ENCODE measurements at places on chromosomes 6 and 20.

DNA sequence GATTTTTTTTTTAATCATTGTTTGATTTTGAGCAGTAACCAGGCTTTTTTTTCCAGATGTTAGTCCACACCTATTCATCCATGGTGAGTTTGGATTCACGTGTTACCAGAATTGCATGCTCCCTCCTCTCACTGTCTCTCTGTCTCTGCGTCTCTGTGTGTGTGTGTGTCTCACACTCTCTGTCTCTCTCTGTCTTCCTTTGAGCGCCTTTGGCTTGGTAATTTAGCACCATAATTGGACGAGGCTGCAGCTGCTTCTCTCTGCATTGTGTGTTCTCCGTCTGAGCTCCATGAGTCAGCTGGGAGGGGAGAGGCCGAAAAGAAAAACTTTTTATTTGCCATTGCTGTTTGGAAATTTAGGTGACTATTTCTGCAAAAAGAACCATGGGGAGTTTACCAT is 3.4 kb downstream of the TFAP2B start:
- DNase-seq, result no peak

DNA sequence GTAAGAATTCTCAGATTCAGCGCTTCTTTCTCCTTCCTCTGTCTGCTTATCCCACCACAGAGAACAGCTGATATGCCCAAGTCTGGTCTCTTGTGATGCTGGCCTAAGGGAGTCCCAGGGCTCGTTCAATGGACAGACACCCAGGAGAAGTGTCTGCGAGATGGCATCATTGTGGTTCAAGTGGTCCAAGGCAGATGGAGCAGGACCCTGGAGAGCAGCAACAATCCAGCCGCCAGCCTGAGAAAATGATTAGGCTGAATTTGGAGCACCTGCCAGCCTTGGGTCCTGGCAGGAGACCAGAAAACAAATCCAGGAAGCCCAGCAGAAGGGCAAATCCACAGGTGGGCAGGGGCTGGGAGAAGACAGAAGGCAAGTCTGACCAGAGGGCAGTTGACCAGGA is 145.8 kb downstream of the PTPRT start:
- DNase-seq, result no peak

DNA sequence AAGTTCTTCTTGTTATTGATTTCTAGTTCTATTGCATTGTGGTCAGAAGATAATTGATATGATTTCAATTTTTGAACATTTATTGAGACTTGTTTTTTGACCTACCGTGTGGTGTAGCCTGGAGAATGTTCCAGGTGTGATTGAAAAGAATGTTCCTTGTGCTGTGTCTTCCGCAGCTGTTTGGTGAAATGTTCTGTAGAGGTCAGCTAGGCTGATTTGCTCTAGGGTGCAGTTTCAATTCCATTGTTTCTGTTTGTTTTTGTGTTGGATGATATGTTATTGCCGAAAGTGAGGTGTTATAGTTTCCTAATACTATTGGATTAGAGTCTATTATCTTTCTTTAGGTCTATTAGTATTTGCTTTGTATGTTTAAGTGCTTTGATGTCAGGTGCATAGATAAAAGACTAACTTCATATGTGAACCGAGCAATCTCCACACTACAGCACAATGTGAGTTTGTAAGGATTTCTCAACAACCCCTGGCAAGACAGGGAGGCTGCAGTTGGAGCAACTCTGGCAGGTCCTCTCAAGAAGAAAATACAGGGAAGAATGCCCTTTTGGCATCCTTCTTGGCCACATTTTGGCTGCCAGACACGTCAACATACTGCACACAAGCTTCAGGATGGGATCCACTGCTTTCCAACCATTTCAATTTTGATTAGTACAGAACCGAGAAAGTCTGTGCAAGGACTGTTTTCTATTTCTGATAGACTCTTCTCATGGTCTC is 320.7 kb downstream of the RNF144B start:
- DNase-seq, result no peak

- no peak for DNase-seq
Measured at GRCh38 chr20:46265539-46265938, 42.8 kb downstream of the CDH22 start.

DNA sequence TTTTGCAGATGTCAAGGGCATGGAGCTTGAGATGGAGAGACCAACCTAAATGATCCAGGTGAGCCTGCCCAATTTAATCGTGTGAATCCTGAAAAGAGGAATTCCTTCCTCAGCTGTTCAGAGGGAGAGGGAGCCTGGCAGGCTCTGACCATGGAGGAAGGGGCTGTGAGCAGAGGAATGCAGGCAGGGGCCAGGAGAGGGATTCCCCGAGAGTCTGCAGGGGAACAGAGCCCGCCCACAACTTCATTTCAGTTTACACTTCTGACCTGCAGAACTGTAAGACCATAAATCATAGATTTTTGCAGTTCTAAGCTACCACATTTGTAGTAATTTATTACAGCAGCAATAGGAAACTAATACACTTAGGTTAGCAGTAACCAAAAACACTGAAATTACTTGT is 164.1 kb downstream of the TBXT start:
- DNase-seq, result no peak

DNA sequence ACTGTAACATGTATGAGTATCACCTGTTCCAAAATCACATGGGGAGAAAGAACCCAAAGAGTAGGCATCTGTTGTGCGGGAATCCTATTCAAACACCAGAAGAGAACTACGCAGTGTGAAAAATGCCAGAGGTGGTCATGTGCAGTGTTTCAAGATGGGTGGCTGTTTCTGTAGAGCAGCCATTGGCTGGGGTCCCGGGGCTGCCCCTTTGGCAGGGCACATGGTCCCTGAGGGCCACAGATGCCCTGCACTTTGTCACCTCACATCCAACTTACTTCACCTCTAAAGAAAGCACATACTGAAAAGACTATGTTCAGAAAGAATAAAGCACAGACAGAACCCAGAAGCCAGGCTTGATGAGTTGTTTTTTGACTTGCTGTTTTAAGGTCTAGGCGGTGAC is 12.3 kb downstream of the MTCH1 start:
- DNase-seq, result no peak

- DNase-seq, result no peak
Measured at GRCh38 chr6:14858808-14859207, 387.1 kb upstream of the JARID2 start.

DNA sequence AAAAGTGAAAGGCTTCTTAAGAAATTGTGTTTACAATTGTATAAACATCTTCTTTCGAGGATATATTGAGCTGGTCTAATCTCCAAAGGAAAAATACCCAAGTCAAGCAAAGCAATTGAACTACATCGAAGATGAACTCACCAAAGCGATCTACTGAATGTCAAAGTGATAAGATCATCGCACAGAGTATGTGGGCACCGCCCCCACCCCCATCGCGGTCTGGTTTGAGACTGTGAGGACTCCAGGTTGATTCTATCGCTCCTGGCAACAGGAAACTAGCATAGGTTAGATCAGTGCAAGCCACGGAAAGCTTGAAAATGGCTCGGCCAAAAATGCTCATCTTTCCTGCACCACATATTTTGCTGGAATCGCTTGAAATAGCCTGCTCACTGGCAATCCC is 133.2 kb upstream of the RPS6KA2 start:
- DNase-seq, result no peak

DNA sequence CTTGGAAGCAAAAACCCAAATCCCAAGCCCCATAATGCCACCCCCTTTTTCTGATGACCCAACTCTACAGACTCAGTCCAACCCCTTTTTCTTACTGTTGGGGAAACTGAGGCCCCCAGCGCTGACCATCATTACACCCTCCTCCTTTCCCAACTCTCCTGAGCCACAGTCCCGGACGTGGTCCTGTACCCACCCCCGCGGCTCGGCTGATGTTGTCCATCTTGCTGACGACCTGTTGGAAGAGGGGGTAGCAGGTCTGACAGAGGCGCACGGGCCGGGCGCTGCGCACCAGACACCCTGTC is 533 bp downstream of the OSTM1 start:
- DNase-seq, result no peak

DNA sequence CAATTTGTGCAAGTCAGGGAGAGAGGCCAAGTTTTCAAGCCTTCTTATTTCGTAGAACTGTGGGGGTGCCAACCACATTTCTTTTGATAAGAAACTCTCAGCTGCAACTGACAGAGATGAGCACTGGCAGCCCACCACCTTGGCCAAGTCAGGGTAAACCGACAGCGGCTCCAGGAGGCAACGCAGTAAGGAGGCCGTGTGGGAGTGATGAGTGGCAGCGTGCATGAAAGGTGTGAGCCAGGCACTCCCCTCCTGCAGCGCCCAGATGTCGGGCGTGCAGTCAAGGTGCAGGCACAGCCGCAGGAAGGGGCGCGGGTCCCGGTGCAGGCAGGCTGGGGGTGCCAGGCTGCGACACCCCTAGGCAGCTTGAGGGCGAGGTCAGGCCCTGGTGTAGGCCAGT is 49.2 kb upstream of the HDAC2 start:
- no peak for DNase-seq

DNA sequence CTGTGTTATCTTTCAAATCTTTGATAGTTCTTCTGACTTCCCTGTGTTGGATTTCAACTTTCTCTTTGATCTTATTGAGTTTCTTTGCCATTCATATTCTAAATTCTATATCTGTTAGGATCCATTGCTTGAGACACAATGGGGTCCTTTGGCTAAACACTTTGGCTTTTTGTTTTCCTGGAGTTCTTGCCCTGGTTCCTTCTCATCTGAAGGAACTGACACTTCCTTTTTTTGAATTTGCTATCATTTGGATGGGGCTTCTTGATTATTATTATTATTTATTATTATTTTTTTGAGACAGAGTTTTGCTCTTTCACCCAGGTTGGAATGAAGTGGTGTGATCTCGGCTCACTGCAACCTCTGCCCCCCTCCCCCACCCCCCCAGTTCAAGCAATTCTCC is 30.1 kb upstream of the EIF2S2 start:
- no peak for DNase-seq

GRCh38 chr6:137705160-137706082 is 161.6 kb upstream of the TNFAIP3 start:
- peak; percentile 80 for DNase-seq

DNA sequence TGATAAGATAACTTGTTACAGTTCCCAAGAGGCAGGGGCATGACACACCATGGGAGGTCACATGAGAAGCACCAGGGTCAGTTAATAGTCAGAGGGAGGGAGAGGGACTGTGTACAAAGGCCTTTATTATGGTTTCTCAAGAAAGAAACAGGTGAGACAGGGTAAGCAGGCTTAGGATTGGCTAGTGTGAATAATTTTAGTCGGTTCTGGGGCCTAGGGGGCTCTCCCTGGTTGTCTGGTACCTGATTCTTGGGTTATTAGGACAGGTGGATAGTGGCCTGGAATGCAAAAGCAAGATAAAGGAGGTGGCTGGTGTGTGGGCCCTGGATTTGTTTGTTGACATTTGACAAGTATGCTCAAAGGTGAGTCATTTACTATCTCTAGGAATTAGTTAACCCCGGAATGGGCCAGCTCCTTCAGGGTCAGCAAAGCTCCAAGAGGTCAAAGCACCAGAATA is 49.4 kb upstream of the MCUR1 start:
- no peak for DNase-seq

- DNase-seq, result peak; percentile 23
Measured at GRCh38 chr6:146916435-146917025, 287.7 kb upstream of the STXBP5 start.

DNA sequence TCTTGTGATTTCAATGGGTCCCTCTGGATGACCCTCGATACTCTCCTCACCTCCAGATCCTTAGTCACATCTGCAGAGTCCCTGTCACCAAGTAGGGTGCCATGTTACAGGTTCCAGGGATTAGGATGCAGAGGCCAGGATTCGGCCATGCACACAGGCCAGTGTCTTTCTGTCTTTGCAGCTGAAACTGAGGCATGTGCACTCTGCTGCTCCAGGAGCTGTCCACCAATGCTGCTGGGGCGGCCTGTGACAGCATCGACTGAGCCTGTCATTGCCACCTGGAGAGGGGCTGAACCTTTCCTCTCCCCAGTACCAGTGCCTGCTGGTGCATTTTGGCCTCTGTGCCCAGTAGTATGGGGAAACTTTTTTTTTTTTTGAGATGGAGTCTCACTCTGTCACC is 4.4 kb upstream of the RBM38 start:
- no peak for DNase-seq

DNA sequence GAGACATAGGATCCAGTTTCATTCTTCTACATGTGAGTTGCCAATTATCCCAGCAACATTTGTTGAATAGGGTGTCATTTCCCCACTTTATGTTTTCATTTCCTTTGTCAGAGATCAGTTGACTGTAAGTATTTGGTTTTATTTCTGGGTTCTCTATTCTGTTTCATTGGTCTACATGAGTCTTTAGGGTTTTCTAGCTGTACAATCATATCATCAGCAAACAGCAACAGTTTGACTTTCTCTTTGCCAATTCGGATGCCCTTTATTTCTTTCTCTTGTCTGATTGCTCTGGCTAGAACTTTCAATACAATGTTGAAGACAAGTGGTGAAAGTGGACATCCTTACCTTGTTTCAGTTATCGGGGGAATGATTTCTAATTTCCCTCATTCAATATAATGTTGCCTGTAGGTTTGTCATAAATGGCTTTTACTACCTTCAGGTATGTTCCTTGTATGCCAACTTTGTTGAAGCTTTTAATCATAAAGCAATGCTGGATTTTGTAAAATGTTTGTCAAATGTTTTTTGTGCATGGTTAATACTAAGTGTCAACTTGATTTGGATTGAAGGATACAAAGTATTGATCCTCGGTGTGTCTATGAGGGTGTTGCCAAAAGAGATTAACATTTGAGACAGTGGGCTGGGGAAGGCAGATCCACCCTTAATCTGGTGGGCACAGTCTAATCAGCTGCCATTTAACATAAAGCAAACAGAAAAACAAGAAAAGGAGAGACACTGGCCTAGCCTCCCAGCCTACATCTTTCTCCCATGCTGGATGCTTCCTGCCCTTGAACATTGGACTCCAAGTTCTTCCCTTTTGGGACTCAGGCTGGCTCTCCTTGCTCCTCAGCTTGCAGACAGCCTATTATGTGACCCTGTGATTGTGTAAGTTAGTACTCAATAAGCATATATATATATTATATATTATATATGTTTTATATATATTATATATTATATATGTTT is 23.3 kb downstream of the MICA start:
- no peak for DNase-seq

- peak; percentile 87 for DNase-seq
Measured at GRCh38 chr6:137641474-137642077, 147.4 kb upstream of the OLIG3 start.

GRCh38 chr6:18121580-18122127 is 823 bp downstream of the NHLRC1 start:
- no peak for DNase-seq
